Epithelial cell of prostate (primary cell): ENCODE measurements at places on chromosomes 4 and X.

DNA sequence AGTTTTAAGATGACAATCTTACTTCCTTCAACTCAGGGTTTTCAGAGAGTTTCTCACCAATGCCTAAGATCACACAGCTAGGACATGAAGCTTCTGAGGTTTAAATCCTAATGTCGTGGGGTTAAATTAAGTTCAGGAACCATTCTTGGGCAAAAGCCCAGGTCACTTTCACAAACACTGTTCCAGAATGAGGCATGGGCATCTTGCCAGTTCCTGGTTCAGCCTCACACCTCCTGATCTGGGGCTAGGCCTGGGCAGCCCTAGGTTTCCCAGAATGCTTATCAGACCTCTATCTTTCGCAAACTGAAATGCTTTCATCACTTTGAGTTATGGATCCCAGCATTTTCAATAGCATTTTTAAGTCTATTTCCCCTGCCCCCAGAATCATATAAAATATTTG lies 224.8 kb upstream of the EDA2R start:
- no peak for DNase-seq

DNA sequence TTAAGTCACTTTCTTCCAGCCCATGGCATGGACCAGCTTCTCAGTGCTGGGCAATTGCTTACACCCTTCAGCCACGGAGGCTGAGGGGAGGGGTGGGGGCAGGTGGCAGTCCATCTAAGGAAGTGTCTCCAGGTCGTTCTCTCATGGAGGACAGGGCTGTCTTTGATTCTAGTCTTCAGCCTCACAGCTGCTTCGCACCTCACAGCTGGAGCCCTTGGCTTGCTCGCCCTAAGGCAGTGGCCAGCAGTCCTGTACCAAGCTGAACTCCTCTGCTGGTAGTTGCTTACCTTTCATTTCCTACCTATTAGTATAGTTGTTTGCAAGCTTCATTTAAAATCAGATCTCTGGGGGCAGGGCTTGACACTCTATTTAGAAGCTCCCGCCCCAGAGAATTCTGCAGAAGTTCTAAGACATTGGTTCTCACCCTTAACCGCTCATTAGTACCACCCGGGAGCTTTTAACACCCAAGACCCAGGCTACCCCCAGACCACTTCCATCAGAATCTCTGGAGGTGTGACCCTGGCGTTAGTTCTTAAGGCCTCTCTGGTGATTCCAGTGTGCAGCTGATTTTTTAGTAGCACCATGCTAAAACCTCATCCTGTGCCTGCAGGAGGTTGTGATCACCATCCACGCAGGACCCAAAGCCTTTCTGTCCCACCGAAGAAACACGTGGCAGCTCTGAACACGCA lies 386.8 kb downstream of the UNC5C start:
- no peak for DNase-seq

- DNase-seq: no peak
These were observed 5.7 kb downstream of the GPC3 start for GRCh38 chrX:133979641-133980230.

- no peak for DNase-seq
These were observed 112.0 kb upstream of the TTC29 start for GRCh38 chr4:147057611-147058190.

GRCh38 chr4:93814141-93814540 lies 14.4 kb upstream of the ATOH1 start:
- no peak for DNase-seq

- DNase-seq: no peak
These were observed 346.7 kb upstream of the RASGEF1B start for GRCh38 chr4:81818385-81818920.

DNA sequence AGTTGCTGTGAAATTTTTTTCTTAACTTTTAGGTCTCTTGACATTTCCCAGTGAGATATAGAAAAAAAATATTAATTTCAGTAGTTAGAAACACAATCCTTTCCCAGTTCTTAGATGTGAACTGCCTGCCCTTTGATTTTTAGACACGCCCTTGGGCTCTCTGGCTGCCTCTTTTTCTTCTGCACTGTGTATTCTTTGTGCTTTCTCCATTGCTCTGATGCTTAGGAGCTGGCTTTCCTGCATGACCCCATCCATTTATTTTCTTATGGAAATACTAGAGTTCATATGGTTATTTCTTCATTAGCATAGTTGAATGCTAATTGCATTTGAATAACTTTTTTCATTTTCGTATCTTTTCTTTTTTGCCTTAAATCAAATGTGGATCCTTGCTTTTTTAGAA lies 224.9 kb upstream of the SMIM31 start:
- no peak for DNase-seq

- DNase-seq: no peak
These were observed 30.7 kb downstream of the MID1IP1 start for GRCh38 chrX:38831949-38832348.

DNA sequence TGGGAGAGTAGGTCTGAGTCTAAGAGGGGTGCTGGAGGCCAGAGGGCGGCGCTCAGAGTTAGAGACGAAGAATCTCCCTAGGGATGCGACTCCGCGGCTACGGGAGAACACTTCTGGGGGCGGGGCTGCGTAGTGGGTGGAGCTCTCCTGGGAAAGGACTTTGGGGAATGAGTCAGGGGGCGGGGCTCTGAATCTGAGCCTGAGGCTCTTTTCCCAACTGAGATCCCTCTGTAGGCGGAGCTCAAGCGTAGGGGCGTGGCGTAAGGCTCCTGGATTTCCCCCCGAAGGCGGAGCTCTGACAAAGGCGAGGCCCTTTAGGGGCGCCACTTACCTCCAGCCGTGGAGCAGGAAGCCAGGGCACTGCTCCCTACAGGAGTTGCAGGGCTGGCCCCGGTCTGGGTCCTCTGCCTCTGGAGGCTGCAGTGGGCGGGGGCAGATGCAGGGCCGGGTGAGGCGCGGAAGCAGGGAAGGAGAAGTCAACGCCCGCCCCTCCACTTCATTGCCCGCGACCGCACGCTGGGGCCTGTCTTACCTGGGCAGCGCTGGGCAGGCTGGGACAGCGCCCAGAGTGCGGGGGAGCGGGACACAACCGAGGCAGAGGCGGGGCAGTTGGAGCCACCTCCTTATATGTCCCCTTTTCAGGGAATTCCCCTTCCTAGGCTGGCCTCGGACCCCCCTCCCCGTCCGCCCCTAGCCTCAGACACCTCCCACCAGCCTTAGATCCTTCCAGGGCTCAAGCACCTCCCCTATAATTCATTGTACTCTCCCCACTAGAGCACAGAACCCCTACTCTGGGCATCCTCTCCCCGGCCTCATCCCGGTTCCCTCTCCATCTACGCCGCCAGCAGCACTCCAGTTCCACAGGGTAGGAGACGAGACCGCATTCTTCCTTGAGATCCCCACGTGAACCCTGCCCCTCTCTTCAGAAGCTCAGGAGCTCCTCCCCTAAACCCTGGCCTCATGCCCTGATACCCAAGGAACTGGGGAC lies 1.6 kb downstream of the PRICKLE3 start:
- peak; percentile 64 for DNase-seq
